ENCODE measurements at places on chromosomes 3 and 15.

- peak; percentile 18 for DNase-seq
Observed at GRCh38 chr15:94164202-94164807, 67.1 kb upstream of the MCTP2 start.

DNA sequence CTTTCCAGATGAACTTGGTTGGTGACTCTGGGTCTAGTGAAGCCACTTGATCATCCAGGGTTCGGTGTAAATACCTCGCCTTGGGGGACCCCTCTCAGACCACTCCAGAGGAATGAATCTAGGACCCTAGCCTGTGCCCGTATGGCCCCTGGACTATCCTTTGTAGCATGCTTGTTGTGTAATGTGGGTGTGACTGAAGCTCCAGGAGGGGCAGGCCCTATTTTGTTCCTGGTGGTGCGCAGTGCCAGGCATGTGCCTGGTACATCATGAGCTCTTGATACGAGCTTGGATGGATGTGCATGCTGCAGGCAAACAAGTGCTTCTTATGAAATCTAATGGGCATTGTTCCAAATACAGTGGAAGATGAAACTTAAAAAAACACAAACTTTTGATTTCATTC is 82.8 kb downstream of the EBLN2 start:
- no peak for DNase-seq

- no peak for DNase-seq
Observed at GRCh38 chr15:90325726-90326125, 26.4 kb upstream of the ZNF774 start.

DNA sequence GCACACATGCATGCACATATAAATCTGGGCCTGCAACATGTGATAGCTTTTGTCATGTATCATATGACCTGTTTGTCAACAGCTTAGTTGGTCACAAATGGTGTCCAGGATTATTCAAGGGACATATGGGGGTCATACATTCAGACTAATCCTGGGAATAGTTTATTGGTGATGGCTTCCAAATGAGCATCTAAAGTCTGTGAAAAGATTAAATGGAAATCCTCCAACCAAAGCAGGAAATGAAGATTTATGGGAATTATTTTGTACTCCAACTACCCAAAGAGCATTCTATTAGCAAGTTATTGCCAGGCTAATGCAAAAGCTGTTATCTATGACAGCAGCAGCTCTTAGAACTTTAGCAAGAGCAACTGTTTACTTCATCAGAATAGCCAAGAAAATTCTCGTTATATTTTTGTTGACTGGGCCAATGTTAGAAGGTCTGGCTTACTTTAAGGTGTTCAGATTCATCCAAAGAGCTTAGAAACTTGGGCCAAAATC is 7.1 kb downstream of the FSTL1 start:
- DNase-seq = no peak

DNA sequence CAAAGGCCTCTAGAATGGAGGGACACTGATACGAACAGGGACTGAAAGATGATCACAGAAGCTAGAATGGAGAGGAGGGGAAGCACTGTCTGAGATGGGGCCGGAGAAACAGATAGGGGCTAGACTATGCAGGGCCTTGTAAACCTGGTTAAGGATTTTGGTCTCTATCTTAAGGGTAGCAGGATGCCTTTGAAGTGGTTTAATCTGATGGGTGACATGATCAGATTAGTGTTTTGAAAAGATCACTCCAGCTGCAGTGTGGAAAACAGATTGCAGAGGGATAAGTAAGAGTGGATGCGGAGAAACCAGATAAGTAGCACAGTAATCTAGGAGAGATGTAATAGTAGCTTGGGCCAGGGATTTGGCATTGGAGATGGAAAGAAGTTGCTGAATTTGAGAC is 108.1 kb downstream of the RSRC1 start:
- no peak for DNase-seq

DNA sequence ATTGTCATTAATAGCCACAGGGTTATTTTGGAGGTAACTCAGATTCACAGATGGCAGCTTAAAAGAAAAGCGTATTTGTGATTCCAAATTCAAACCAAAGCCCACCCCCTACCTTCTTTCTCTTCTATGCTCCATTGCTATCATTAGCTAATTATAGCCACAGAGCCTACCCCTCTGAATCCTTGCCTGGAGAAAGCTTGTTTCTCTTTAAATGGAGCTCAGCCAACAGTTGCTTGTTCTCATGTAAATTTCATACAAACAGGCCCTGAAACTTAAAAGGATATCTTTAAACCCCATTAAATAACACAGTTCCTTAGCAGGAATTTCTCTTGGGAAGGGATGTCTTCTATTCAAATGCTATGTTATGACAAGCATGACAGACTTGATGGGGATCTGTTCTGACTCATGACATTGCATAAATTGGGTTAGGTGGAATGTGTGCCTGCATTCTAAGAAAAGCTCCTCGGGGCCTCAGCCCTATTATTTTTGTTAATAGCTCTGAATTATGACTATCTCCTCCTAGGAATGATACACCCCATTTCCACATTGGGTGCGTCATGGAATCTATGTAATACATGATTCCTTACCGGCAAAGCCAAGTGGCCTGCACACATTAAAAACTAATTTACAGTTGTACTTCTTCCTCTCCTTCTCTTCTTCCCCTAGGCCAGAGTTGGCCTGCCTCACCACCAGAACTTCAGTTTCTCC is 265.8 kb downstream of the TAFA4 start:
- DNase-seq = no peak

DNA sequence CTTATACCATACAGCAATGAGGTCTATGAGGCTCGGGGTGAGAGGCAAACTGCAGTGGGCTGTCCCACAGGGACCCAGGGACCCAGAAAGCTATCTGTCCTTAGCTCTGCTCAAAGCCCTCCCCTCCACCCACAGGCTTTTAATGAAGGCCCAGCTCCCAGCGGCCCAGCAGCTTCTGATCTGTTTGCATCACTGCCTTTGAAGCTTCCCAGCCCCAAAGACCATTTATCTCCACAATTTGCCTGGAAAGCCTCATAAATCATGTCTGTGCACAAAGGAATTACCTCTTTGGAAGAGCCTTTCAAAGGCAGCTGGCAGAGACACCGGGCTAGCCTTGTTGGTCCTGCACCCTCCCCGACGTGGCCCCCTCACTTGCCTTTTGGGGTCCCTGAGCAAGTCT is 123.9 kb downstream of the RAB11A start:
- no peak for DNase-seq
